ENCODE measurements at places on chromosomes 4 and X.

DNA sequence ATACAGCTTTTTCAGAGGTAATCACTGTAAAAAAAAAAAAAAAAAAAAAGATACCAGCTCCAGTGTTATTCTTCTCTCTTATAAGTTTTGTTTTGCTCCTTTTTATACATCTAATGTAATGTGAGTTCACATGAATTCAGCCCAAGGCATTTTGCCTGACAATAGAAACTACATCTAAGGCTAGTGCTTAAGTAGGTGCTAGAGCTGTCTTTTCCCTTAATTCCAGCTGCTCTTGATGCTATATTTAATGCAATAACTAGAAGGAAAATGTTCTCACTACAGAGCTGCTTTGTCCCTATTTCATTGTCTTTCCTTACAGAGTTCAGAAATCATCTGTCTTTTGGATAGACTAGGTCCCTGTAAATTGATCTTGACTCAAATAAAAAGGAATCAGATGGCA lies 150.1 kb downstream of the NAA11 start:
- no peak for DNase-seq

GRCh38 chrX:41630091-41630490 lies 58.7 kb upstream of the GPR34 start:
- DNase-seq, result no peak

GRCh38 chr4:40173470-40173875 lies 23.4 kb upstream of the RHOH start:
- no peak for DNase-seq

DNA sequence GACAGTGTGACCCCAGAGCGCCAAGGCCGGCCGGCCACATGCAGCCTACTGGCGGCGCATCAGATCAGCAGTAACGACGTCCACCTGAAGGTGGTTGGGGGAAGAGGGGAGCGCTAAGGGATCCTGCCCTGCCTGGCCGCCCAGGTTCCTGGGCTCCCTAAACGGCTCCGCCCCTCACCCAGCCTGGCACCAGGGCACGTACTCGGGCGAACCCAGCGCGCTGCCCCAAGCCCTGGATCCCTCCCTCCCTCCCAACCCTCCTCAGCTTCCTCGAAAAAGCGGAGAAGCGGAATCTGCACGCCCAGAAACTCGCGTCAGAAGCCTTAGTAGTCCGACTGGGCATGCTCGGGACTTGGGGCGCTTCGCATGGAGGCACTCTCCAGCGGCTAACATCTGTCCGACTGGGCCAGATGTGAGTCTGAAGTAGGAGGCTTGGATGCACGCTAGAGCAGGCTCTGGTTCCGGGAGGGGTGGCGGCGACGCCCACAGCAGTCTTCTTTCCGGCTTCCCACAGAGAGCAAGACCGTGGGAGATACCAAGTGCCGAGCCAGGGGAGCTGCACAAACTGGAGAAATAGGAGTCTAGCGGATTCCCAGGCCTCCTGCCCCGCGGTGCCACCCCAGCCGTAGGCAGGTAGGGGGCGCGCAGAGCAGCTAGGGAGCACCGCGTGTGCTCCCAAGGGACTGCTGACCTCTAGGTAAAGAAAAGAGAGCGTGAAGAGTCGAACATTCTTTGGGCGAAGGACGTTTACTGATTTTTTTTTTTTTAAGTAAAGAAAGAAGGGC lies 114.3 kb upstream of the TEX13C start:
- DNase-seq, result peak; percentile 83

- DNase-seq, result peak; percentile 52
These were observed 47.5 kb downstream of the PKD2 start for GRCh38 chr4:88054901-88055300.

- DNase-seq, result no peak
These were observed 549.8 kb upstream of the FAM241A start for GRCh38 chr4:111595456-111595855.

DNA sequence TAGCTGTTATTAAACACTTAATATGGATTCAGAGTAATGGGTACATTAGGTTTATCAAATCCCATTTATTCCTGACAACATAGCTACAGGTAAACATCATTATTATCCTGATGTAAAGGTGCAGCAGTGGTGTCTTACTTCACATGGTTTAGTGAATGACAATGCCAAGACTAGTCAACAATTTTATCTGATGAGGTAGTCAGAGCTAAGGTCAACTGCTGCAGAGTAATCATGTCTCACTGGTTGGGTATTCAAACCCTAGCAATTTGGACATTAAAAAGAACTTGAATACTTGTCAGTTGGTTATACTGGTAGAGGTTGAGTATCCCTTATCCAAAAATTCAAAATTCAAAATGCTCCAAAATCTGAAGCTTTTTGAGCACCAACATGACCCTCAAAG lies 117.6 kb downstream of the MAB21L2 start:
- DNase-seq, result no peak

- DNase-seq, result no peak
These were observed 192.7 kb upstream of the NHS start for GRCh38 chrX:17182317-17182716.

GRCh38 chr4:62512271-62512670 lies 1312.1 kb downstream of the ADGRL3 start:
- no peak for DNase-seq

DNA sequence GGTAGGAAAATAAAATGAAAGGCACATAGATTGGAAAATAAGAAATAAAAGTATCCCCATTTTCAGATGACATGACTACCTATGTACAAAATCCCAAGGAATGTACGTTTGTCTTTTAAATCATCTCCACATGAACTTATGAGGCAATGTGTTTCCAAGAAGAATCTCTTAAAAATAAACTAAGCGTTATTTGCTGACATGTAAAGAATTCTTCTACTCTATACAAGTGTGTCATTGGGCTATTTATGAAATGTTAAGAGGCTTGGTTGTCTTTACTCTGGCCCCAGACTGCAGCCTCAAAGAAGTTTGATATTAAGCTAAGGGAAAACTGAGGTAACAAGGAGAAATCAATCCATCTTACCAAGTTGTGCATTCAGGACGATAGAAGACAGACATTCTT lies 17.1 kb downstream of the BEX3 start:
- DNase-seq, result no peak

GRCh38 chrX:40755291-40756249 lies 20.2 kb upstream of the MED14 start:
- DNase-seq, result no peak

- no peak for DNase-seq
These were observed 36.3 kb downstream of the NAT8L start for GRCh38 chr4:2095236-2096072.

- no peak for DNase-seq
These were observed 64.4 kb downstream of the DLG3 start for GRCh38 chrX:70509078-70509477.

DNA sequence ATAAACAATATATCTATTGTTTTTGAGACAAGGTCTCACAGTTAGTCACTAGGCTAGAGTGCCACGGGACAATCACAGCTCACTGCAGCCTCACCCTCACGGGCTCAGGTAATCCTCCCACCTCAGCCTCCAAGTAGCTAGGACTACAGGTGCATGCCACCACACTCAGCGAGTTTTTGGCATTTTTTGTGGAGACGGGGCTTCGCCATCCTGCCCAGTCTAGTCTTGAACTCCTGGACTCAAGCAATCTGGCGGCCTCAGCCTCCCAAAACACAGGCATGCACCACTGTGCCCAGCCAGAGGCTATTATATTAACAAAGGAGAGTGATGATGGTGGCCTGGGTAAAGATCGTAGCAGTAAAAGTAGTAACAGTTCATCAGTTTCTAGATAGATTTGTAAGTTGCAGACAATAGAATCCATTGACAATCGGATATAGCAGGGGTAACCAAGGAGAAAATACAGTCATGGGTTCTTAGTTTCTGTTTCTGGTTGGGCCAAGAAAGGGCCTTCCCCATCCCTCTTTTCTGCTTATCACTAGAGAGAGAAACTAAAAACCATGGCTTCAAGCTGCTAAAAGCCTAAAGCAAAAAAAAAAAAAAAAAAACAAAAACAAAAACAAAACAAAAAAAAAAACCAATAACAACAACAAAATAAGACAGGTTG lies 60.6 kb downstream of the ANXA10 start:
- DNase-seq, result no peak

DNA sequence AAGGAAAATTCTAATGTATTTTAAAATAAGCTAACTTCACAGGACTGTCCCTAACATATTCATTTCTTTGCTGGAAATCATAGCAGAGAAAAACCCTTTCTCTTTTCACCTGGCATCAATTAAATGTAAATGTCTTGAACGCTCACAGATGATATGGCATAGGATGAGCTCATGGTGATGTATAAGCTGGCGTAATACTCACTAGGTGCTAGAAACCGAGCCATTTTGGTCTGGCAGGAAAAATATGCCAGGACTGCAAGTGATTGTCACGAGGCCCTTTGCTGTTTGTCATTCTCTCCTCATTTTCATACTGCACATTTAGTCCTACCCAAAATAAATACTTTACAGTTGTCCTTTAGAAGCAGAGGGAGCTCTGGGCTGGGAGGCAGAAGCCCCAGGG lies 222.7 kb upstream of the LNX1 start:
- DNase-seq, result no peak

GRCh38 chr4:150150629-150151062 lies 72.4 kb downstream of the DCLK2 start:
- no peak for DNase-seq

DNA sequence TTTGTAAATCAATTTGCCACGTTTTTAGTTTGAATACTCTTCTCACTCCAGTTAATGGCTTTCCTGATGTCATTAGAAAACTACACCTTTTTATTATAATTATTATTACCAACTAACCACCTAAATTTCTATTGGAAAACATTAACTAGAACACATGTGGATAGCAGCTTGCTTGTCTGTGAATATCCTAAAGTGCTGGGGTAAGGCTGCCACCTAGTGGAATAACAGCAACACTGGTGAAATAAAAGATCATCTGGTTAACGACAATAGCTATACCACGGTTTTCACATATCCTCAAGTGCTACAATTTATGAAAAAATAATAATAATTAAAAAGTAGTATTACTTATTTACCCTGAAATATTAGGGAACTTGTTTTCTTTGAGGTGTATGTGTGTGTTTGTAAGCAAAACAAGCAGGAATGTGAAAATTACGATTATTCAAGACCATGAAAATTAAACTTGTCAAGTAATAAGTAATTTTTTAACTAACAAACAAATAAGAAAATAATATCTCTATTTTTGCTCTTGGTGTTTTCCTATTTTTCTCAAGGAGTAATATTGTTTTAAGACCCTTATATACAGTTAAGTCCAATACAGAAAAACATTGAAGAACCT lies 130.1 kb upstream of the TECRL start:
- DNase-seq, result peak; percentile 56

GRCh38 chrX:39855748-39856129 lies 242.0 kb downstream of the BCOR start:
- no peak for DNase-seq

DNA sequence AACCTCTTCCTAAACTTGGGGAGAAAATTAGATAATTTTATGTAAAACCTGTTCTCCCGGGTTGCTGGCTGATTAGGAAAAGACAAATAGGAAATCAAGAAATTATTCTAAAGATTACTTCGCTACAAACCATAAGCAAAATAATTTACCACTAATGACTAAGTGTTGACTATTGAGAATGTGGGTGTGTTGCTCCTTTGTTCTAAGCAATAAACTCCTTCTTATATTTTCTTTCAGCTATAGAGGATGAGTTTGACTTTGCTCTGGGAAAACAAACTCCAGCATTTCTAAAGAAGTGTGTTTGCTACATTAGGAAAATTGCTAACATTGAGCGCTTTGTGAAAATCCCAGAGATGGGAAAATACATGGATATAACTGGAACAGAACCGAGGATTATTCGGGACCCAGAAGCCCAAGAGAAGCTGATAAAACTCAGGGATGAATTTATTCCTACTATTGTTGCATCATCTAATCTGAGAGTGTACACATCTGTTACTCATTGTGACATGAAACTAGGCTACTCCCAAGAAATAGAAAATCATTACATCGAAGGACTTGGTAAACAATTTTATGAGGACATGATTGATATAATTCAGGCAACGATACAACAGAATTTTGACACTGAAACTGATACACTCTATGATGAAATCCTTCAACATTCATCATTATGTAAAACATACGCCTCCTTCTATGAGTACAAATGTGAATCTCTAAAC lies 194.2 kb downstream of the NWD2 start:
- no peak for DNase-seq

DNA sequence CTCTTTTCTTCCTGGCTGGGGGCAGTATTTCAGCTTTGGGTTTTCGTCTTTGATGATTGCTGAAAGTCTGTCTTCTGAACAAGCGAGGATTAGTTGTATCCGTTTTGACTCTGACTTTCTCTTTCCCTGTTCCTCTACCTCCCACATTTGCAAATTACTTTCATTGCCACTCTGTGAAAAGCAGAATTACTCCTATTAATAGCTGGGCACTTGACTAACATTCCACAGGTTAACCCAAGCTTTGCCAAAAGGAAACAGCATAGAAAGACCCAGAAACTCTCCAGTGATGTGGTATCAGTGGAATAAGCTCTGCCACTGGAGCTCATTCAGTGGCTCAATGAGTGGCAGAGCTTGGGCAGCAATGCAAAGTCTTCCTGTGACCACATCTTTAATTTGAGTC lies 238.9 kb downstream of the PALLD start:
- DNase-seq, result no peak

GRCh38 chr4:23814996-23815660 lies 74.7 kb downstream of the PPARGC1A start:
- DNase-seq, result no peak

DNA sequence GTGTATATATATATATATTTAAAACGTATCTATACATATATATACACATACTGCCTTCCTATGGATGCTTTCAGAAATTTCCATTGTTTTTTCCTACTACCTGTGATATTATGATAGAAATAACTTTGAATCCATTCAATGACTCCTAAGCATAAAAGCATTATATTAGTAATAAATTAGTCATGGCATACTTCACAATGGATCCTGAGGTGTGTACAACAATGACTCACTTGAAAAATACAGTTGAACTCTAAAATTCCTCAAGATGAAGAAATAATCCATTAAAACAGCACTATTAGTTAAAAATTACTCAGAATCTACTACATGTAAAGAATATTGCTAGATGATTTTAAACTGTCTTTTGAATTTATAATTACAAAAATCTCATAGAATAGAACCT lies 201.1 kb downstream of the STPG2 start:
- no peak for DNase-seq

DNA sequence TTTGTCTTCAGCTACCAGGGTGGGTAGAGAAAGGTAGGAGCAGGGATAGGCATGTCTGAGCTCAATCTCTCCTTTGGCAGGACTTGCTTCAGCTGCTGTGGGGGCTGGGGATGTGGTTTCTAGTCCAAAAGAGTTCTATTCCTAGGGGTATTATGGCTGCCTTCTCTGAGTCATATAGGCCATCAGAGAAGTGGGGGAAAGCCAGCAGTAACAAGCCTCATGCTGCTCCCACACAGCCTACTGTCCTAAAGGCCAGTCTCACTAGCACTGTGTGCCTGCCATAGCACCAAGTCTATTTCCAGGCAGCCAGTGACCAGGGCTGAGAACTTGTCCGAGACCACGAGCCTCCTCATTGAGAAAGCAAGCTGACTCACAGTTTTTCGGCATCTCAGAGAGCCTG lies 270.6 kb downstream of the DCAF12L2 start:
- DNase-seq, result no peak

DNA sequence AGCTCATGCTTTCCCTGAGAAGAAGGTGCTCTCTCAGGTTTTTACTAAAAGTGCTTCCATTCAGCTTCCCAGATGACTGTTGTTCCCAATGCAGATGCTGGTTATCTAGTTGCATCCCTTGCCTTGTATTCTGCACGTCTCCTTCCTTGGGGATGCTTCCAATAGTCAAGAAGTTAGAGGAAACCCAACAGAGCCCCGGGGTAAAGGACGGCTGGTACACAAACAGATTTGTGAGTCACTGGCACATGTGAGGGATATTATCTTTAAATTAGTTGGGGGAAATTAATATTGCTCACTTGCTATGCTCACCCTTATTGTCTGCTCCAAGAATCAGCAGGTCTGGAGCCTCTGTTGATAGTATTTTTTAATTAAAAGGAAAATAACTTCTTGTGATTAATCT lies 465.2 kb upstream of the BOD1L1 start:
- DNase-seq, result no peak
